ENCODE measurements at places on chromosomes 12 and 14.

- DNase-seq = no peak
Measured at GRCh38 chr12:107377596-107378385, 284.4 kb upstream of the CRY1 start.

DNA sequence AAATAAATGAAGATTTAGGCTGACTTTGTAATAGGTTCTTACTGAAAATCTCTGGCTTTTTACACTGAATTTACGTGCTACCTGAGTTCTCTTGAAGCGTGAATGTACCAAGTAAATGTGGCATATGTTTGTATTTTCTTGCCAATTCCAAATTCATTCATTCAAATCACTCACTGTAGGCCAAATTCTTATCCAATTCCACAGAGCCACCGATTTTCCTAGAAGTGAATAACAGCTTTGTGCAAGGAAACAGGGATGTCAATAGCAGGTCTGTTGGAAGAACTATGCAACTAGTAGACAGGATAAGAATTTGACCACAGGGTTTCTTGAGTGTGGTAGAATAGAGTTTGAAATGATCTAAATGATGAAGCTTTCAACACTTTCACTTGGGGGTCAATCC, 86.8 kb downstream of the SOX5 start:
- no peak for DNase-seq

- peak; percentile 64 for DNase-seq
Measured at GRCh38 chr12:111812881-111813741, 28.9 kb upstream of the MAPKAPK5 start.

- DNase-seq = no peak
Measured at GRCh38 chr12:111274777-111275176, 94.1 kb downstream of the PHETA1 start.

DNA sequence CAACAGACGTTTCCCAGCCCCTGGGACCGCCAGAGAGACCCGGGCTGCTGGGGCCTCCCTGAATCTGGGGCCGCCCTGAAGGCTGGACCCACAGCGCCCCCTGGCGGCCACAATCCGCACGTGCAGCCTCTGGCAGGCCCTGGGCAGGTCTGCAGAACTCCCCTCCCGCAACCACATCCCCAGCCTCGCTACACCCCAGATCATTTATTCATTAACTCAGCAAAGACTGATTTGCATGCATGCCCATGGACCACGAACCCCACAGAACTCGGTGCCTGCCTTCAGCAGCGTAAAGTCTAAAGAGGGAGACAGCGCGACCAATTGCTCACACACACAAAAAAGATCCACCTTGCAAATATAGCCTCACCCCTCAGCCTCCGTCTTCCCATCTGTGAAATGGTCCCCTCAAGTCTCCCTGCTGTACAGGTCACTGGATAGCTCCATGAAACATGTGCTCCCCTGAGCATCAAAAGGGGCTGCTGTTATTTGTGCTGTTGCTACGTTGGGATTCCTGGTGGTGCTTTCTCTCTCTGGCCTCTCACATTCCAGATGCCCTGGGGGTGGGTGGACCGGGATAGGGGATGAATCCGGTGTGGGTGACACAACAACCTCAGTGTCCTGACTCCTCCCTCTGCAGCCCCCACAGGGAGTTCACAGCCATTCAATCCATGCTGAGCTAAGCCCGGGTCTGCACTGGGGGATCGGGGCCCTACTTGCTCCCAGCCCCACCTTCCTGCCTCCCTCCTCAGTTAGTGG, 96.4 kb downstream of the SCARB1 start:
- peak; percentile 67 for DNase-seq
